ENCODE measurements at places on chromosomes 12 and 14.
A peak's percentile ranks its signal among the peaks of the same experiment; 100 is the strongest.

GRCh38 chr14:89986462-89987160 lies 30.9 kb downstream of the TDP1 start:
- DNase-seq = no peak

DNA sequence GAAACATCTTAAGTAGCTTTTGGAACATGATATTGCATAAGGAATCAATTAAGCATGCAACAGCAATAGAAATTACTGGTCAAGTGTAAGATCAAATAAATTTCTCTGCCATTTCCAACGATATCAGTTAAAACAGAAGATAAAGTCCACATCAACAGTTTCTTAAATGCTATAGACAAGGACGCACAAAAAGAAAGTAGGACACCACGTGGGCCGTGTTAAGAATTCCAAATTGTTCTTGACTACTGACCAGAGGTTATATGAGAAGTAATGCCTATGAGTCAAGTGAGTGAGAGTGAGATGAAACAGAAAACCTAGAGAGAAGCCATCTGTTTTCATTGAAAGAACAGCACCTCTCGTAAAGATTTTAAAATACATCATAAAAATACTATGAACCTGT lies 318.2 kb downstream of the TMEM117 start:
- DNase-seq = peak; percentile 20

- no peak for DNase-seq
These were observed 38.8 kb upstream of the NINJ2 start for GRCh38 chr12:701896-702539.

DNA sequence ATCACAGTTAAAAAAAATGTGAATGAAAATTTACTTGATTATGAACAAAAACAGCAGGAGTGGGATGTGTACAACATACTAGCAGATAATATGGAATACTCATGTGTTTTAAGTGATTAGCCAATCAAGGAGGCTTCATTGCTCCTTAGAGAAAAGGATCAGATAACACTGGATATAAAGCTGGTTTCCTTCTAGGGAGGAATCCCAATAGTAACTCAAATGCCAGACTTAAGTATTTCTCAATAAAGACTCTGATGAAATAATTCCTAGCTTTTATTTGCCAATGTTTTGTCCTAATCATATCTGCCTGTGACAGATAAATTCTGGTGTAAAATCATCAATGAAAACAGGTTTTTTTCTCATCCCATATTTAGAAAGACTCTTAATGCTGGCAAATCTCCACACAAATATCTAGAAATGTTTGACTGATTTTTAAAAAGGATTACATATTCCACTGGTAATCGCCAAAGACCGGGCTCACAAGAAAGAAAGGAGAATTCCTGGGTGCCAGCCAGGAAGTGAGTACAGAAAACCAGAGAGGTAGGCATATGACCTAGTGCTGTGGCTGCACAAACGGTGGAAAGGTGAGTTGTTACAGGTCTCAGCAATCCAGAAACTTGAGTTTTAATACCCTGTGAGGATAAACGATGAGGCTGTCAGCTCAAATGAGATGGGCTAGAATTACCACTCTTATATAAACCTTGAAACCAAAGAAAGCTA lies 108.6 kb upstream of the TTC7B start:
- no peak for DNase-seq

DNA sequence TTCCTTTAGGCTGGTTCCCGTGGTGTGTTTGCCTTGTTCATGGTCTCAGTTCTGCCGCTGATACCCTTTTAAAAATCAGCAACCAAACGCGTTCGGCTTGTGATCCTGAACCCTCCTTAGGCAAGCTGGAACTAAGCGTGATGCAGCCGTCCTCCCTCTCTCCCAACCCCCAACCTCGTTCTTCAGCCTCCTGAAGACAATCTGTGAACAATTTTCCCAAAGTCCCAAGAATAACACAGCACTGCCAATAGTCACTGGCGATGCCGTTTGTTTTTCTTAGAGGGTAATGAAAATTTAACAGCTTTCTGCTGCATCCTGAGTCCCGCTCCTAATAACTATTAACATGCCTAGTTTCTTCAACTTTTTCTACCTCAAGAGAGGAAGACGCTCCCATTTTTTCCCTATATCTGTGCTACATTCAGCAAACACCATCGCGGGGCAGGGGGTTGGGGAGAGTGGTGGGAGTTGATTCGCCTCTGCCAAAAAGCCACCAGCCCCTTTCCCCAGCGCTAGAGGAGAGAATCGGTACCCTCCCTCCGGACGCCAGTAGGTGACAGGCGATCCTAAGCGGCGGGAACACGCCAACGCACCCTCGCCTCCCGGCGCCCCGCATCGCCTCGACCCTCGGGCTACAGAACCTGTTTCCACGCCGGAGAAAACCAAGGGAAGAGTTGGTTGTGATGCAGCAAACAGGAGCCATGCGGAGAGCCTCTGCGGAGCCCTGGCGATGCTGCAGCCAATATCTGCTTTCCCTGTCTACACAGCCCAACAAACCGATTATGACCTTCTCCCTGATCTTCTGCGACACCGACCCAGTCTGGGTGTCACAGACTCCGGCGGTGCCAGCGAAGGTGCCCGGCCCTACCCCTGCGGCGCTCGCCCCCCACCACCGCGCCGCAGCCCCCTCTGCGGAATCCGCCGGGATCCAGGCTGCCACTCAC lies 752 bp downstream of the PRICKLE1 start:
- DNase-seq = peak; percentile 72

DNA sequence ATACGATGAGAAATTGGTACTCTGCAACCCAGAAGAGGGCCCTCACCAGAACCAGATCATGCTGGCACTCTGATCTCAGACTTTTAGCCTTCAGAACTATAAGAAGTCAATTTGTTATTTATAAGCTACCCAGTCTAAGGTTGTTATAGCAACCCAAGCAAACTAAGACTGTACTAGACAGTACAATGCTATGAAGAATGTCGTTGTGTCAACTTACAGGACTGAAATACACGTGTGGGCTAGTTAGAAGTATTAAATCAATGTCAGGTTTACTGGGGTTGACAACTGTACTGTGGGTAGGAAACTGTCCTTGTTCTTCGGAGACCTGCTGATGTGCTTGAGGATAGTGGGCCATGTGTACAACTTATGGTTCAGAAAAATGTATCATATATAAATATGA lies 19.7 kb downstream of the DUSP16 start:
- no peak for DNase-seq

DNA sequence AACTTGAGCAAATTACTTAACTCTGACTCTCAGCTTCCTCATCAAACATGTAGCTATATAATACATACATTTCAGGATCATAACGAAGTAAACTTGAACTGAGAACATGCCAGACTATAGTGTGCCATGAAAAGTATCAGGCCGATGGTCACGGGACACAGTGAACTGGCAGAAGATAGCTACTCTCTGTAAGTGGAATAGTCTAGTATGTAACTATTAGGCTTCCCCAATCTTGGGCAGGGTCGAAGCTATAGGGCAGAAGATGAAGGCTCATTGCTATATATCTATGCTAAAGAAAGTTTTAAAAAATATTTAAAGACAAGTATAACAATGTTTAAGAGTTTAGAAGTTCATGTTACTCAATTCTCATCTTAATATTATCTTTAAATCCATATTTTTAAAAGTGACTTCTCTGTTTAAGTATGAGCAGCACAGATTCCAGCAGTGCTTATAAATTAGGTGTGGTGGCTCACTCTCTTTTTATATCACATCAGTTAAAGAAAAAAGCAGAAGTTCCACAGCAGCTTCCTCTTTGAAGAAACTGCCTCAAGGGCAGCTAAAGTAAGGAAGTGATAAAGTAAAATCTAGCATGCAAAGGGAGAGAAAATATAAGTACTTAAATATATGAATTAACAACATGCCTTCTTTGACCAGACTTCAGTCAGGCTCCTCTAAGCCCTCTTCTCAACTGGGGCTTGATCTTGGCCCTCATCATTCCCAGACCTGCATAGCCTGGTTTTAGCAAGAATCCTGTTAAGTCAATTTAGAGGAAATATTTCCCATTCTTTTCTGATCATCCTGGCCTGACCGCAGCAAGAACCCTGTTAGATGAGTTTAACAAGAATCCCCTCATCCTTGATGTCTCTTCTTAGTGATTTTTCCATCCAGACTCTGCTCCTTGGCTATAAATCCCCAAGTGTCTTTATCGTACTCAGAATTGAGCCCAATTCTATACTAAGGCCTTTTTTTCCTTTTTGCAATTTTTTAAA lies 8.4 kb upstream of the GLIPR1 start:
- peak; percentile 23 for DNase-seq

DNA sequence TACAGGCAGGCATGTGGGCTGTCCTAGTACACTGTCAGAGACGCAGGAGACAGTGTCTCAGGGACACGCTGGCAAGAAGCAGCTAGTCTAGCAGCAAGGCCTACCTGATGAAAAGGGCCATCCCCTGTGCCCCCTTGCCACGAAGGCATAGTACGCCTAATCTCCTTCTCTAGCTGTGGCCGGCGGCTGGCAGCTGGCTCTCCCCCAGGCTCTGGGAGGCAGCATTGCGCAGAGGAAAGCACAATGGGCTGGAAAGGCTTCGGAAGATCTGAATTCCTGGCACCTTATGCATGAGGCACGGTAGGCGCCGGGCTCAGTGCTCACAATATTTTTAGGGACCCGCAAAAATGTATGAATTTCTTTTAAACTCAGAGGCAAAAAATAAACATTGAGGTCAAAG lies 16.0 kb upstream of the PLEKHH1 start:
- DNase-seq = no peak

- DNase-seq = peak; percentile 39
These were observed 179.9 kb upstream of the ATF7IP start for GRCh38 chr12:14185427-14186192.

DNA sequence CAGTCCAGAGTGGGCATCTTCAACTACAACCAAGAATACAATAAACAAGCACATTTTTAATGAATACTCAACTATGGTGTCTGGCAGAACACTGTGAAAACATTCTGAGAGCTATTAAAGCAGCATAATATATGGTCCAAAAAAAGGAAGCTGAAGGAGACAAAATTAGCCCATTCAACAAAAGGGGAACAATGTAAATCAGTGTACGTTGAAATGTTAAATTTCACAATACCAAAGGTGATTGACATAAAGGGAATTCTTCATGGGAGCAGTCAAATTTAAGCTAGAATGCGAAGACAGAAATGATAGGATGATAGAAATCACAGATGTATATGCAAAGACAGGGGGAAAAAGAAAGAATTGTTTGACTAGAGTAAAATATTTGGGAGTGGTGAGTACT lies 41.3 kb upstream of the SYCP3 start:
- no peak for DNase-seq

DNA sequence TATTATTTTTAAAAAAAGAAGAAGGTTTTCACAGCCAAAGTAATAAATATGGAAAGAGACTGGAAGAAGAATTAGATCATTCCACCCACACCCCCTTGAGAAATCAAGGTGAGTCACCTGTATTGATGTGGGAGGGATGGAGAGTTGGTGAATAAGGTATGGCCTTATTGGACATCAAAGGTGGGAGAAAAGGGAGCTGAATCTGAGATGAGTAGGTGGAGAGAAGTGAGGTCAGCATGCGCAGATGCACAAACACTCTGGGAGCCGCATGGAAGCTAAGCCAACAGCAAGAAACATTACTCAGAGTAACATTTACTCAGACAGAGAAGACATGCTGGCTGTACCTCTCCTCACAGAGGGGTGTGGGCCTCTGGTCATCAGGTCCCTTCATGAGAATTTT lies 113.1 kb upstream of the FOXG1 start:
- no peak for DNase-seq

- peak; percentile 75 for DNase-seq
These were observed 35.4 kb upstream of the TMEM179 start for GRCh38 chr14:104639885-104640548.

DNA sequence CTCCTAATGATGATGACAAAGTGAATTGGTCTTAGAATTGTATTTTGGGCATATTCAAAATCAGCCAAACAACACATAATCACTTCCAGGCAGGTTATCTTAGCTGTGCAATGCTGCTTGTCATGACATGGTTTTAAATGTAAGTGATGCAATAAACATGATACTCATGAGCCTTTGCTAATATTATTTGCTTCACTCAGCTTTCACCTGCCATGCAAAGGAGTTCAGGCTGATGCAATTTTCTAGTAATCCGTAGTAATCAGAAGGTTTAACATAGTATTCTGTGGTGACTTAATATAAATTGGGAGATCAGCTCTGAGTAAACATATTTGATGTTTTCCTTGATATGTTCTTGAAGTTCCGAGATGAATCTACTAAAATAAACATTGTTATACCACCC lies 29.1 kb downstream of the TMEM260 start:
- DNase-seq = no peak

DNA sequence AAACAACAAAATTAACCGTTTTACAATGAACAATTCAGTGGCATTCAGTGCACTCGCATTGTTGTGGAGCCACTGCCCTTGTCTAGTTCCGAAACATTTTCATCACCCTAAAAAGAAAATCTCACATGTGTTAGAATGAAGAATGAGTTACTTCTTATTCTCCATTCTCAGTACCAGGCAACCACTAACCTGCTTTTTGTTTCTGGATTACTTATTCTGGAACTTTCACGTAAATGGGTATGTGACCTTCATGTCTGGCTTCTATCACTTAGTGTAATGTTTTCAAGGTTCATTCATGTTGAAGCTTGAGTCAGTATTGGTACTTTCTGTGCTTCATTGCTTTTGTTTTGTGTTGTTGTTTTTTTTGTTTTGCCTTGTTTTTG lies 15.6 kb downstream of the RCOR1 start:
- DNase-seq = no peak

- DNase-seq = no peak
These were observed 57.5 kb upstream of the TMEM263 start for GRCh38 chr12:106897981-106898901.

- DNase-seq = no peak
These were observed 79.2 kb downstream of the ASCL1 start for GRCh38 chr12:103036581-103037214.

DNA sequence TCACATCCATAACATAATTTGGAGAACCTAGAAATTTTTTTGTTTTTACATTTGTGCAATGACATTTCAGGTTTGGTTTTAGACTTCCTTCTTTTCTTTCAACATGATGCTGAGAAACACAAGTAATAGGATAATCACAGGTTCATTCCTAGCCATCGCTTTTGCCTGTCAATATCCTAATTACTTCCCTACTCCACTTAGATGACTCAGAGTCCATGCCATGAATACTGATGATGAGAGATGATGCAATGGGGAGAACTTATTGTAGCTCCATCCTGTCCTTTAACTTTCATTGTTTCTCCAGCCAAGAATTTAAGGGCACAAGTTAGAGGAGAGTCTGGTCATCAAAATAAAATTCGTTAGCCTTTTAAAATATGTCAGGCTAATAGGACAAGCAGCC lies 101.3 kb downstream of the PTPRO start:
- DNase-seq = no peak

GRCh38 chr12:90299666-90300065 lies 591.0 kb upstream of the ATP2B1 start:
- DNase-seq = no peak

GRCh38 chr14:99241325-99242010 lies 30.5 kb downstream of the BCL11B start:
- no peak for DNase-seq

GRCh38 chr12:54521293-54522060 lies 23.9 kb downstream of the NCKAP1L start:
- no peak for DNase-seq

GRCh38 chr12:57069523-57069922 lies 9.1 kb downstream of the NEMP1 start:
- peak; percentile 69 for DNase-seq

- DNase-seq = no peak
These were observed 17.0 kb downstream of the PSEN1 start for GRCh38 chr14:73153272-73153671.

GRCh38 chr14:99792551-99793212 lies 531 bp upstream of the EML1 start:
- peak; percentile 57 for DNase-seq

GRCh38 chr12:63457857-63458256 lies 210.4 kb downstream of the DPY19L2 start:
- DNase-seq = no peak

- no peak for DNase-seq
These were observed 693.9 kb upstream of the MGAT4C start for GRCh38 chr12:86950043-86950442.
